H54 (cell line): ENCODE measurements at places on chromosomes 3 and 15.

DNA sequence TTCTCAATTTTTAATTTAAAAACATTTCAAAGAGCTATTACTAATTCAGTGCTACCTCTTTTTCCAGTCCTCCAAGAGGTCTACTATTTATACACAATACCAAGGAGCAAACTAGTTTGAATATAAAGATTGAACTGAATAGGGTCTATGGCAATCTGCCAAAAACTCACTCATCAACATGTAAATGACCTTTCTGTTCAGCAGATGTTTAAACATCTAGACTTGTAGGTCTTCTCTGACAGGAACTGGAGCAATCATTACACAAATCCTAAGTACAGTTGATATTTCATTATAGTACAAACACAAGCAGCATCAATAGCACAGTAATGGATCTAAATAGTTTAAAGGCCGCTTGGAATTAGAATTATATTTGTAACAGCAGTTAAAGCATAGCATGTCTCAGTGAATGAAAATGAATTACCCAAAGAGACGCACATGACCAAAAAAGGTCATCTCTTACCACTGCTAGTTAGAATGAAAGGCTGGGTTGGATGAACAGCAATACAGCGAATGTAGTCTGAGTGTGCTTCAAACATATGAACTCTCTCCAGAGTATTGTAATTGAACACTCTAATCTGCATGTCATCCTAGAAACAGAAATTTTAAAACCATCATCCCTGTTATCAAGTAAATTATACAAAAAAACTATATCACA is 10.7 kb downstream of the COPB2 start:
- no peak for DNase-seq

DNA sequence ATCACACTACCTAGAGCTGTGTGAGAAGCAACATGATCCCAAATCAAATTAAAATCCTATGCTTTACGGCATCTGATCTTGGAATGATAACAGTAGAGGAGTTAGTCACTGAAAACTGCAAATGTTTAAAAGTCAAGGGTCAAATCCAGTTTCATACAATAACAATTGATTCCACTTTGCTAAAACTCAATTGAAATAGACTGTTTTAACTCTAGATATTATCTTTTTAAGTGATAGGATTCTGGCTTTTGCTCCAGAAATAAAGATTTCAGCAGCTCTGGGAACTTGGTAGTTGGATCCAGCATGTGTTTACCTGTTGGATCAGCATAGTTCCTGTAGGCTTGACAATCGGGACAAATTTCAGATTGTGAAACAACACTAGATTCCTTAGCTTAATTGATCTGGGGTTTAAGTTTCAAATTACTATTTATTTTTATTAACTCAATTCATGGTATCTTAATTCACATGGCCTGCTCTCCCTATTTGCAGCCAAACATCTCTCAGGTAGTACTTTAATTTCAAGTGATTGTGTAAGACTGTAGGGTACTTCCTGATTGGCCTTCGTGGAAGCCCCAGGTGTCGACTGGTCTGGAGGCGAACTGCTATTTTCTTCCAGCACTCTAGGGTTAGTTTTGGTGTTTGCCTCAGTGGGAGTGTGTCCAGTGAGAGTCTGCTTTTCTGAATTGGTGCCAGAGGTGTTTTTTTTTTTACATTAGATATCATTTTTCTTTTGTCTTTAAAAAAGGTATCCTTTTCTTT is 16.6 kb downstream of the NFKBIZ start:
- DNase-seq: no peak

- no peak for DNase-seq
Measured at GRCh38 chr3:177676947-177677587, 479.8 kb upstream of the TBL1XR1 start.

DNA sequence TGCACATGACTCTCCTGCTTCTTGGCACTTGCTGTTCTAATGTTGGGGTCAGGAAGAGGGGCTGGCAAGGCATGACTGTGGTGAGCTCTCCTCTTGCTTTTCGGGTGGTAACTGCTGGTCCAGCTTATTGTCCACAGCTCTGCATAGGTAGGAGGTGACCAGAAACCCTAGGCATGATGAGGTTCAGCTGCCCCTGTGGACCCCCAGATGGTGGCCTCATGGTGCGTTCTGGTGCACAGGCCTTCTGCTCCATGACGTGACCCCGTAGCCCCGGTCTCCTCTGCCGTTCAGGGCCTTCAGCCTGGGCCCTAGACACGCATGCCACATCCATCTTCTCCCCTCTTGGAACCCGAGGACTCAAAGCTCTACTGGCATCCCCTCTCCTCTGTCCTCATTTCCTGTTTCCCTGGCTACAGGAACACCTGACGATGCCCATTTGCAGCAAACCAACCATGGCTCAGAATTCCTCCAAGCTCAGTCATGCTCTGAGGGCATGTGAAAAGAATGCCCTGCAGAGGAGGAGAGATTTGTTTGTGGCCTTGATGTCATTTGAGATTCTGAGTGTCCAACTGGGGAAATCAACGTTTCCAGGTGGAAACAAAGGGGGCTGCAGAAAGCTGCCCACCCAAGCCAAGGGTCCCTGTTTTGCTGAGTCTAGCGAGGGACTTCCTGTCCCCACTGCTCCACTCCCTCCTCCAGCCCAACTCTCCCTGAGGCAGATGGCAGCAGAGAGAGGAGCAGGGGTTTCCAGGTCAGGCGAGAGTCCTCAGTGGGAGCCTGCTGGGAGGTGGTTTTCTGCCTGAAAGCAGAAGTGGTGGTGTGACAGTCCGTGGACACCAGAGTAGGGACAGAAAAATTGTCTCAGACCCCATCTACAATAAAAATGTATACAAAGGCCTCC is 198.7 kb upstream of the LYSMD4 start:
- DNase-seq: no peak

DNA sequence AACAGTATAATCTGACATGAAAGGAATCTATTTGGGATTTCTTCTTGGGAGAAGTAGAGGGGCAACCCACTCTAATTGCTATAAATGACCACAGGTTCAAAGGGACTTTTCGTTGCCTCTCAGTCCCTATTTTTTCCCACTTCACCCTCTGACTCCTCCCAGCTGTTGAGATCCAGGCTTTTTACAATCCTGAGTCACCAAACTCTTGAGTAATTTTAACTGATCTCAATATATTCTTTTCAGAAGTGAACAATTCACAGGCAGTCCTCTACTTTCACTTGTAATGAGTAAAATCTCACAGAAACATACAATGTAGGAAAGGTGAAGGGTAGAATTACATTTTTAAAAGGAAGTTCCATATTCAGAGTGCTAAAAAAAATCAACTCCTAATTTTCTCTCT is 44.6 kb downstream of the EIF4E3 start:
- DNase-seq: peak; percentile 24

DNA sequence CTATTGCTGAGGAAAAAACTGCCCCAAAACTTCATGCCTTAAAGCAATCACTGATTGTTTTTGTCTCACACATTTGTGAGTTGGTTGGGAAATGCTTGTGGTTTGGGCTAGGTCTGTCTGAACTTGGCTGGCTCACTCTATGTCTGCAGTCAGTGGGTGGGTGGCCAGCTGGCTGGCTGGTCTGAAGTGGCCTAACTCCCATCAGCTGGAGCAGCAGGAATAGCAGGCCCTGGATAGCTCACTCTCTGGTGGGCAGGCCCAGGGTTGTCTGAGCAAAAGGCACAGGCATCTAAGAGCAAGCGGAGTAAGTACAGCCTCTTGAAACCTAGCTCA is 37.7 kb upstream of the PRR20G start:
- DNase-seq: no peak

DNA sequence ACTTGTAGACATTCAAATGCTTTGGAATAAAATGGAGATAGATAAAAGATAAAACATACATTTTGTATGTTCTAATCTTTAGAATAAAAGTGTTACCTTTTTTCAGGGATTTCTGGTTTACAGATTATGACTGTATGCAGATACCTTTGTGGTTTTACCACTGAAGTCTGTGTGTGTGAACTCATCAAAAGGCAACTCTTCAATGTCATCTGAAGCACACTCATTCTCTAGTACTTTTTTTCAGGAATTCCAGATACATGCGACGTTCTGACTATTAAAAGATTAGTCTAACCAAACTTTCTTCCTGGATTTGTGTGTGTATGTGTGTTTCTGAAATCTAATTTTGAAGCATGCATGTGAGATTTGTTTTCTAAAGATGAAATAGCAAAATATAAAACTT is 188.6 kb downstream of the NLGN1 start:
- no peak for DNase-seq

DNA sequence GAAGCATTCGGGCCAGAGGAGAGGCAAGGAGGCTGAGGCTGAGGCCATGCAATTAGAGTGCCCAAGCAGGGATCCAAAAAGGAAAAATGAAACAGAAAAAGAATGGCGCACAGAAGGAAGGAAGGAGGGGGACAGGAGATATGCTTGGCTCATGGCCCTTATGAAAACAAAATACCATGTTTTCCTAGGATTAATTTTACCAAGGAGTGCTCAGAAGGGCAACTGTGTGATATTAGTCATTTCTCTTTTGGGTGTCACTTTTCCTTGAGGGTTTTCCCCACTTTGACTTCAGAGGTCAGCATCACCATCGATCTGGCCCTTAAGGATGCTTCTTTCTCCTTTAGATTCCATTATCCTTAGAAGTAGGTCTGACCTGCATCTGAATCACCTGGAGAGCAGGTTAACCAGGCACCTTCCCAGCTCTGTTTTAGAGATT is 1.4 kb downstream of the PARP14 start:
- no peak for DNase-seq

DNA sequence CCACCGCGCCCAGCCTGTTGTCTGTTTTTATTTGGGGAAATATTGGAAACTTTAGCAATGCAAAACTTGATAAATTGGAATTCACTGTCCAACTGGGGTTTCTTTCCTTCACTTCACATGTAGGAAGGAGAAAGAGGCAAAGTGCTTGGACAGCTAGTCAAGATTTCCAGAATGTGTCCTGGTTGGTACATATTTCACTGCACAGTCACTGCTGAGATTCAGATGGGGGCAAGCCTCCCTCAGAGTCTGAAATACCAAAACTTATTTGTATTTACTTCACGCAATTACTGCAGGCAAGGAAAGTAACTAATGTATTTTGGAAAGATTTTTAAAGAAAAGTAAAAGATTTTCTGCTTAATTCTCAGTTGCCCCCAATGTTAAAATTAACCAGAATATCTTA is 21.0 kb downstream of the LRRC31 start:
- no peak for DNase-seq

DNA sequence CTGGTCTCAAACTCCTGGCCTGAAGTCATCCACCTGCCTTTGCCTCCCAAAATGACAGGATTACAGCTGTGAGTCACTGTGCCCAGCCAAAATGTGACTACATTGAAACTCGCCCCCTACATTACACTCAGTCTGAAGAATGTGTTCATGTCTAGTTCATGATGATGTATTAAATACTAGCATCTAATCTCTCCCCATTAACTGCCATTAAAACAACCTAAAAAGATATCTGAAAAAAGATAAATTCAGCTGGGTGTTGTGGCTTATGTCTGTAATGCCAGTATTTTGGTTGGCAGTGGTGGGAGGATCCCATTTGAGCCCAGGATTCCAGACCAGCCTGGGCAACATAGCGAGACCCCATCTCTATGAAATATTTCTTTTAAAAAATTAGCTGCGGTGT is 159.4 kb downstream of the PCCB start:
- DNase-seq: no peak

DNA sequence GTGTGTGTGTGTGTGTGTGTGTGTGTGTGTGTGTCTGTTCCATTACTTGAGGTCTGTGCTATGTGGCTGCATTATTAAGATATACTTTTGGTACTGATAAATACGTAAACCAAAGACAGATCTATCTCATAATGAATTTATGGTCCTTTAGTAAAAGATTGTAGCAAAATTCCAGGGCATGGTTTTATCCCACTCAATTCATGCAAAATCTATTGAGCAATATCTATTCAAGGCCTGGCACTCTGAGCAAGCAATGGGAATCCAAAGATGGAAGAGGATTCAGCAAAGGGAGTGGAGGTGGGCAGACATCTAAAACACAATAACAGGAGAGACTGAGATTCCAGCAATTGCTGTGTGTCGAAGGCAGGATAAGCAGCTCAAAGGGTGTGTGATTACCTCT is 86.8 kb downstream of the RFTN1 start:
- no peak for DNase-seq

DNA sequence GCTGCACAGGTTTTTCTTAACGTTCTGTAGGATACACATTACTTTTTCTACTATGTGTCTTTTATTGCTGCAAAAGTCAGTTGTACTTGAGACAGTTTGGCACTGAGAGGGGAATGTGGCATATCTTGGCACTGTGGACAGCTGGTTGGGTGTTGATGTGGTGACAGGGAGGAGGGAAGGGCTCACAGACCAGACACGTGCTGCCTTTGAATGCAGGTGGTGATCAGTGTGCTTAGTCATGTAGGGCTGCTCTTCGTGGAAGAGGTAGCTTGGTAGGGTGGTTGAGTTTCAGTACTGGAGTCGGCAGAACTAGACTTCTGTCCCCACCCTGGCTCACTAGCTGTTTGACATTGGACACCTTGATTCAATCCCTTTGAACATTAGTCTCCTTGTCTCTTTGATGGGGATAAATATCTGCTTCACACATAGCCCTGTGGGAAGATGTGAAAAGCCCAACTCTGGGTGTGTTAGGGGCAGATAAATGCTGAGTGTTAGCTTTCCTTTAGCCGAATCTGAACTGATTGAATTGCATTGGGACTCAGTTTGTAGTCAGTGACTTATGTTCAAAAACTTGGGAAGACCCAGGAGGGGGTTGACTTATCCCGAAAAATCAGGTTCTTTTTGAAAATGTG is 108.4 kb downstream of the PTPRG start:
- DNase-seq: peak; percentile 39

DNA sequence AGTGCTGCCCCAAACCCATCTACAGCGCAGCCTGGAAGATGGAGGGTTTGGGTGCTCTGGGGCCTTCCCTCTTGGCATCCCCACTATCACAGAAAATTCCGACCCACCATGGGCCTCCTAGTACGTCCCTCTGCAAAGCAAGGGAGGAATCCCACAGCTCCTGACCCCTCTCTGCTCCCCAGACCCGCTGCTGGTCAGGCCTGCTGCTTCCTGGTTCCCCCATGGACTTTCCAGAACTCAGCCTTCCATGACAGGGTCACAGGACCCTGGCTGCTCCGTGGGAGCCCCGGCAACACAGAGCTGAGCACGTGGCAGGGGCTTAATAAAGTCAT is 3.1 kb upstream of the LOXL1 start:
- DNase-seq: no peak

- no peak for DNase-seq
Measured at GRCh38 chr3:77096966-77097890, 57.3 kb downstream of the ROBO2 start.

DNA sequence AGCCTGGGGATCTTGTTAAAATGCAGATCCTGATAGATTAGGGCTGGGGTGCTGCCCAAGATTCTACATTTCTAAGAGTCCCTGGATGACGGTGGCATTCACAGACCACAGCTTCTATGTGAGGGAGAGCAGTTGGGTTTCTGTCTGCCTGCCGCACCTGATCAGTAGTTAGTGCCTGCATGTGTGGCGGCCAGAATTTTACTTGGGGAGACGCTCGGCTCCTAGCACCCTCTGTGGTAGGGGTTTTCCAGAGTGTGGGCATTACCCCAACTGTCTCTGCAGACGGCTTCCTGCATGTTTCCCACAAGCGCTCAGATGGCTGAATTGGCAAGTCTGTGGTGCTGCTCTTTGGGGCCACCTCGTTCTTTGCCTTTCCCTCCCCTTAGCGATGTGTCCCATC is 8.3 kb downstream of the GHRL start:
- no peak for DNase-seq

GRCh38 chr15:57213862-57214261 is 162.4 kb upstream of the CGNL1 start:
- DNase-seq: no peak
